ENCODE measurements at places on chromosomes 2 and 18.

DNA sequence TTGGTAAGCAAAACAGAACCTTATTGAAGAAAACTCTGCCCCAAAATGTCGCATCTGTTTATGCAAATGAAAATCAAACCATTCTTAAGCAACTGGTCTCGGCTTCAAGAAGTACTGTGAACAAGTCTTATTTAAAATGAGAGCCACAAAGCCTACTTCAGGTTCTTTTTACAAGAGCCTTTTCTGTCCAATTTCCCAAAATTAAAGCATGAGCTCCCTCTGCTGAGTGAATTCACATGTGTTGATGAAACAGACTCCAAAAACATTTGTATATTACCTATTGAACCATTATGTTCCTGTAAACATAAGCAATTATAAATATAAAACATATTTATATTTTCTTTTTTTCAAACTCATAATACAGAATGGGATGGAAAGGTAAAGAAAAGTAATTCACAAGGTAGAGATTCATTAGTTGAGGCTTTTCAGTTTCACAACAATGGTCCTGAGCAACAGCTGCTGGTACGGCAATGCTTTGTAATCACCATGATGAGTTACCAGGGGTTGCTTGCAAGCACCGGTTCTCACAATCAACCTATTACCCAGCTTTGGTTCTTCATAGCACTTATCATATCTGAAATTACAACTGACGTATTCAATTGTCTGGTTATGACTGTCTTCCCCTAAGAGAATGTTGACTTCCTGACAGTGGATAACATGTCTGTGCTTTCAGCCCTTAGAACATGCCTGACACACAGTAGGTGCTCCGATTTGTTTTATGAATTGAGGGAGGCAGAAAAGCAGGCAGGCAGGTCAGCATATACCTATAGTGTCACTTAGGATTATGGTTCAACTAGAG, 108.4 kb upstream of the BZW1 start:
- no peak overlapping the region for H3K27ac ChIP-seq
- peaks cover 12% of the 10 kb centered on the region for H3K27me3 ChIP-seq
- DNase-seq: no peak
- H3K4me1 ChIP-seq: no peaks in the 10 kb centered on the region
- no peaks in the 10 kb centered on the region for H3K36me3 ChIP-seq

GRCh38 chr2:37188570-37188969, at the start of gene SULT6B1:
Gene SULT6B1 (minus strand): TSS chr2:37188670. CDS start chr2:37188640, 30 bp downstream.
- no peak within 1 kb of the TSS for H3K27ac ChIP-seq
- no peak within 1 kb of the TSS for H3K4me3 ChIP-seq
- H3K36me3 ChIP-seq: no peaks in the 10 kb centered on the region
- H3K27me3 ChIP-seq: peaks cover 4% of the 10 kb centered on the region
- no peak for DNase-seq

- no peak for DNase-seq
- no peaks in the 10 kb centered on the region for H3K36me3 ChIP-seq
- peaks cover 4% of the 10 kb centered on the region for H3K4me1 ChIP-seq
- peaks cover 16% of the 10 kb centered on the region for H3K27me3 ChIP-seq
- no peak overlapping the region for H3K27ac ChIP-seq
Measured at GRCh38 chr18:50097702-50098101, 97.2 kb downstream of the MYO5B start.

DNA sequence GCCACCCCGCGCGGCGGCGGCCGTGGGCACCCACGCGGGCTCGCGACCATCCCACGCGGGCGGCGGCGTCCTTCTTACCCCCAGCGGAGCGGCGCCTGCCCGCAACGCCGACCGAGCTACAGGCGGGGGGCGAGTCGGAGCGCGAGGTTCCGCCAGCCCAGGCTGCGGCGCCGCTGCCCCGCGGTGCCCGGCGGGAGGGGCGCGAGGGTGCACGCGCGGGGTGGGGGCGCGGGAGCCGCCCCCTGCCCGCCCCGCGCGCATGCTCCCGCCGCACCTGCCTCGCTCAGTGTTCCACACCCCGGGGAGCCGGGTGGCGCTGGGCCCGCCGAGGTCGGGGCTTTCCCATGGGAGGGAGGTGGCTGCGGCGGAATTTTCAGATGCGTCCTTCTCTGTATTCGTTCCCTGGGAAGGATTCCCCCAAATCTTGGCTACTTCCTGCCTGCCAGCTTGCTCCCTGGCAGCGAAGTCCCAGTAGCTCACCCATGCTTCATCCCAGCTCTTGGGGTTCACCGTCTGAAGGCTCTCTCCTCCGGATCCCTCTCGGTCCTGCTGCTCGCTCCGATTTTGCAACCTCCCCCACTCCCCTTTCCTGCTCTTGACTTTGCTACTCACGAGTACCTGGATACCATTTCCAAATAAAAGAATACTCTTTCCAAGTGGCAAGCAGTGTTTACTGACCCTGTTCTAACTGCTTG, at the start of gene L3MBTL4:
L3MBTL4 (minus strand) TSS at position 189 of the 695 bp plus-strand sequence. CDS start 103,286 bp downstream, outside the sequence.
- no peaks in the 10 kb centered on the region for H3K36me3 ChIP-seq
- peaks cover 14% of the 10 kb centered on the region for H3K4me1 ChIP-seq
- peaks cover 12% of the 10 kb centered on the region for H3K27me3 ChIP-seq
- H3K27ac ChIP-seq: peak within 1 kb of the TSS; percentile 90

GRCh38 chr2:45256867-45257641, 247.8 kb upstream of the SIX2 start:
- H3K4me1 ChIP-seq: no peaks in the 10 kb centered on the region
- H3K27ac ChIP-seq: no peak overlapping the region
- H3K27me3 ChIP-seq: peaks cover 3% of the 10 kb centered on the region

GRCh38 chr2:75666911-75667310, 20.3 kb downstream of the MRPL19 start:
- H3K4me3 ChIP-seq: no peak overlapping the region
- no peak for DNase-seq
- H3K4me1 ChIP-seq: no peaks in the 10 kb centered on the region
- no peaks in the 10 kb centered on the region for H3K27me3 ChIP-seq

DNA sequence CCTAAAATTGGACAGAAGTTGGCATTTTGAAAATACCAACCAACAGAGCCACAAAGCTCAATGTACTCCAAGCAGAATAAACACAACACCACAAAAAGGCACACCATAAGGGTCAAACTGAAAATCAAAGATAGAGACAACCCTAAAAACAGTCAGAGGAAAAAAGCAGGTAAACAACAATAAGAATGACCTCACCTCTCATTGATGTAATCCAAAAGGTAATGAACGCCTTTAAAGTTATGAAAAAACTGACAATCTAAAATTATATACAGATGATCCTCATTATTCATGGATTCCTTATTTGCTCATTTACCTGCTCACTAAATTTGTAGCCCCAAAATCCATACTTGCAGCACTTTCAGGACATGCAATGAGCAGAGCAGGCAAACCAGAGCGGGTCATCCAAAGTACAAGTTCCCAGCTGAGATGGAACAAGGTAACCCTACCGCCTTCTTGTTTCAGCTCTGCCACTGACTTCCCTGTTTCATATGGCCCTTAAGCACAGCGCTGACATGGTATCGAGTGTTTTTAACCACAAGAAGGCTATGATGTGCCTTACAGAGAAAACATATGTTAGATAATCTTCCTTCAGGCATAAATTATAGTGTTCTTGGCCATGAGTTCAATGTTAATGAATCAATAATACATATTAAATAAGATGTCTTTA, 17.0 kb downstream of the RTN4 start:
- H3K4me3 ChIP-seq: no peak overlapping the region
- peaks cover 28% of the 10 kb centered on the region for H3K4me1 ChIP-seq
- H3K36me3 ChIP-seq: peaks cover 14% of the 10 kb centered on the region
- DNase-seq: peak; percentile 14
- no peaks in the 10 kb centered on the region for H3K27me3 ChIP-seq
- no peak overlapping the region for H3K27ac ChIP-seq

DNA sequence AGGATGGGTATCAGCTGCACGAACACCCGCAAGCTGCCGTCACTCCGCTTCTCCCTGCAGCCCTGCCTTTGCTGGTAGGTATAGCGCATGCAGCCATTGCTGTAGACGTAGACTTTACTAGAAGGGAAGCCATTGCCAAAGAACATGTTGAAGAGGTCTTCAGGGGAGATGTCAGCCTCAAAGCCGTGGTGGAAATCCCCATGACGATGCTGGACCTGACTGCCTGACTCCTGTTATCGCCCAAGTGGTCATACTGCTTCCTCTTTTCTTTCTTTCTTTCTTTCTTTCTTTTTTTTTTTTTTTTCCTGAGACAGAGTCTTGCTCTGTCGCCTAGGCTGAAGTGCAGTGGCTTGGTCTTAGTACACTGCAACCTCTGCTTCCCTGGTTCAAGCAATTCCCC, 68.7 kb upstream of the SPRED2 start:
- DNase-seq: peak; percentile 18
- H3K27ac ChIP-seq: no peak overlapping the region
- H3K4me1 ChIP-seq: peaks cover 4% of the 10 kb centered on the region
- H3K36me3 ChIP-seq: no peaks in the 10 kb centered on the region
- peak overlapping the region; percentile 25 for H3K4me3 ChIP-seq
